ENCODE measurements at places on chromosomes 2 and 18.

DNA sequence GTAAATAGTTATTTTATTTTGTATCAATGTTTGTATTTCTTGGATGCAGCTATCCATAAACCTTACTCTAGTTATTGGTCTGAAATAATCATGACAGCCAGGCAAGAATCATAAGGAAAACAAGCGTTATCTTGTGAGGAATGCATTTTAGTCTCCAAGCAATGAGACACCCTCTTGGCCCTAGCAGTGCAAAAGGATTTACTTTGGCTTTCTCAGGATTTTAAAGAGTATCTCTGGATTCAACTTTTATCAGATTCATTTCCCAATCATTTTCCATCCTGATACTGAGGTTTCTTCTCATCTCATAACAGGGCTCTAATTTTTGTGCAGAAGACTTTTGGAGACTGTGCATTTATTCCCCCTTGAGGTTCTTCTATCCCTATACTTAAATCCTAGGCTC, 480.8 kb downstream of the TMX3 start:
- DNase-seq: no peak

DNA sequence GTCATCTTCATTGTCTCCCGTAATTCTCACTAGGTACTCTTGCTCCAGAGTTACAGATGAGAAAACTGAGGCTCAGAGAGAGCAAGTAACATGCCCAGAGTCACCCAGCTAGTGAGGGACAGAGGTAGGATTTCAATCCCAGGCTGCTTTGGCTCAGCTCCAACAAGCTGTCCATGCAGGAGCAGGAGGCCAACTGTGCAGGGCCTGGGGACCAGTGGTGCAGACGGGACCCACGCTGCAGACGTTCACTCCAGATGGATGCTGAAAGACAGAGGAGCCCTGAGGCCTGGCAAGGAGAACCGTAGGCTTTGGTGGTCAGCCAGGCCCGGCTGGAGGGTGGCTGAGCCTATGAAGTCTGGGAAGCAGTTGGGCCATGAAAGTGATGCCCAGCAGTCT, 102.6 kb downstream of the MCFD2 start:
- DNase-seq: no peak

GRCh38 chr18:29838556-29838955, 1204.0 kb downstream of the DSC3 start:
- no peak for DNase-seq

DNA sequence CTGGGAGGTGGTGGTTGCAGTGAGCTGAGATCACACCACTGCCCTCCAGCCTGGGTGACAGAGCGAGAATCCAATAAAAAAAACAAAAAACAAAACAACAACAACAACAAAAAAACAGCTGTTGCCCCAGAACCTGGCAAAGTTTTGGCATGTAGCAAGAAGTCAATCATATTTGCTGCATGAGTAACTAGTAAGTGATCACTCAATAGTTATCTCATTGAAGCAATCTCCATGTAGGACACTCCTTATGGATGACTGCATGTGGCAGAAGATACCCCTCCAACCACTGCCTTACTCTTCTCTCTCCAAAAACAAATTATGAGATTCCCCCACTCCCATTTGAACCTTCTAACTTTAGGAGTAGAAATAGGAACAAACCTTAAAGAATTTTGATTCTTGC, 113.7 kb downstream of the TTC27 start:
- DNase-seq: no peak

GRCh38 chr2:220353897-220354296, 726.5 kb downstream of the SLC4A3 start:
- no peak for DNase-seq
